ENCODE measurements at places on chromosomes 7 and 10.

GRCh38 chr7:66303454-66304155 lies 98.5 kb downstream of the TPST1 start:
- no peak overlapping the region for H3K4me3 ChIP-seq
- no peaks in the 10 kb centered on the region for H3K36me3 ChIP-seq
- peaks cover 27% of the 10 kb centered on the region for H3K27me3 ChIP-seq
- H3K4me1 ChIP-seq, result no peaks in the 10 kb centered on the region
- no peak overlapping the region for H3K27ac ChIP-seq

- no peak overlapping the region for H3K27ac ChIP-seq
- H3K4me3 ChIP-seq, result no peak overlapping the region
- H3K27me3 ChIP-seq, result peaks cover 9% of the 10 kb centered on the region
- no peaks in the 10 kb centered on the region for H3K36me3 ChIP-seq
These were observed 39.5 kb downstream of the WNT2 start for GRCh38 chr7:117283371-117283770.

GRCh38 chr7:124737760-124738300 lies 27.8 kb downstream of the GPR37 start:
- H3K4me1 ChIP-seq, result no peaks in the 10 kb centered on the region
- no peaks in the 10 kb centered on the region for H3K36me3 ChIP-seq

DNA sequence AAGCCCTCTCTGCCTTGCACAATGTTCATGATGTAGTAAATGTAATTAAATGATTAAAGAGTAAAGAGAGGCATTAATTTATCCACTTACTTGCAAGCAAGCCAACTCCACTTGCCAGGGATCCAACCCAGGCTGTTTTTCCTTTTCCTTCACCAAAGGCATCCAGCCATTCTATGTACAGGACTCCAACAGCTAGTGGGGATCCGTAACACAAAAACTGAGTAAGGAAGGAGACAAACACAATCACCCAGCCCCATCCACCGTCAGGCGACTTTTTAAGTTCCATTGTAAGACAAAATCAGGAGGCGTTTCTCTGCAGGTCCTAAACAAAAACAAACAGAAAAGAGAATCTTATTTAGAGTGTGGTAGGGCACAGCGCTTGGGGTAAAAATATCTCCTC lies 25.6 kb downstream of the SLC16A9 start:
- no peaks in the 10 kb centered on the region for H3K4me1 ChIP-seq
- no peak overlapping the region for H3K27ac ChIP-seq
- peaks cover 2% of the 10 kb centered on the region for H3K36me3 ChIP-seq
- DNase-seq, result no peak
- no peaks in the 10 kb centered on the region for H3K27me3 ChIP-seq
- H3K4me3 ChIP-seq, result no peak overlapping the region

DNA sequence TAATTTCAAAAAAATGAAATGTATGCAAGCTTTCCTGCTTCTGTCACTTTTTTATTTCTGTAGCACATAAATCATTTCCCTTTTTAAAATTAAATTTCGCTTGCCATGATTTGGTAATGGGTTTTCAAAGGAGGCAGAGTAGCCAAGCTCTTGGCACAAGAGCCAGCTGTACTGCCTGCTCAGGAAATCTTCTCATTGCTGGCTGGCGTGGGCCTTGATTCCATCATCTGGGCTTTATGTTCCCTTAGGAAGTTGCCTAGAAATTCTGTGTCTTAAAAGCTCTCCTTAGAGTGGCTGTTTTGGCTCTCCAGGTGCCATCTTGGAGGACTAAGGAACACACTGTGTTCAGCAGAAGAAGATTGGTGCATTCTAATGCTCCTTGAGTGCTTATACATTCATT lies 107.4 kb downstream of the ARID5B start:
- H3K4me1 ChIP-seq, result peaks cover 49% of the 10 kb centered on the region
- H3K27ac ChIP-seq, result no peak overlapping the region
- H3K36me3 ChIP-seq, result peaks cover 7% of the 10 kb centered on the region
- H3K27me3 ChIP-seq, result no peaks in the 10 kb centered on the region
- no peak overlapping the region for H3K4me3 ChIP-seq

- H3K27me3 ChIP-seq, result no peaks in the 10 kb centered on the region
- DNase-seq, result no peak
- H3K36me3 ChIP-seq, result no peaks in the 10 kb centered on the region
- no peak overlapping the region for H3K27ac ChIP-seq
- H3K4me1 ChIP-seq, result peaks cover 20% of the 10 kb centered on the region
These were observed 25.5 kb upstream of the C10orf67 start for GRCh38 chr10:23370106-23370505.

- H3K4me3 ChIP-seq, result no peak overlapping the region
- H3K36me3 ChIP-seq, result no peaks in the 10 kb centered on the region
- peaks cover 48% of the 10 kb centered on the region for H3K27me3 ChIP-seq
- H3K4me1 ChIP-seq, result peaks cover 10% of the 10 kb centered on the region
These were observed 16.9 kb upstream of the KNDC1 start for GRCh38 chr10:133143200-133143533.

DNA sequence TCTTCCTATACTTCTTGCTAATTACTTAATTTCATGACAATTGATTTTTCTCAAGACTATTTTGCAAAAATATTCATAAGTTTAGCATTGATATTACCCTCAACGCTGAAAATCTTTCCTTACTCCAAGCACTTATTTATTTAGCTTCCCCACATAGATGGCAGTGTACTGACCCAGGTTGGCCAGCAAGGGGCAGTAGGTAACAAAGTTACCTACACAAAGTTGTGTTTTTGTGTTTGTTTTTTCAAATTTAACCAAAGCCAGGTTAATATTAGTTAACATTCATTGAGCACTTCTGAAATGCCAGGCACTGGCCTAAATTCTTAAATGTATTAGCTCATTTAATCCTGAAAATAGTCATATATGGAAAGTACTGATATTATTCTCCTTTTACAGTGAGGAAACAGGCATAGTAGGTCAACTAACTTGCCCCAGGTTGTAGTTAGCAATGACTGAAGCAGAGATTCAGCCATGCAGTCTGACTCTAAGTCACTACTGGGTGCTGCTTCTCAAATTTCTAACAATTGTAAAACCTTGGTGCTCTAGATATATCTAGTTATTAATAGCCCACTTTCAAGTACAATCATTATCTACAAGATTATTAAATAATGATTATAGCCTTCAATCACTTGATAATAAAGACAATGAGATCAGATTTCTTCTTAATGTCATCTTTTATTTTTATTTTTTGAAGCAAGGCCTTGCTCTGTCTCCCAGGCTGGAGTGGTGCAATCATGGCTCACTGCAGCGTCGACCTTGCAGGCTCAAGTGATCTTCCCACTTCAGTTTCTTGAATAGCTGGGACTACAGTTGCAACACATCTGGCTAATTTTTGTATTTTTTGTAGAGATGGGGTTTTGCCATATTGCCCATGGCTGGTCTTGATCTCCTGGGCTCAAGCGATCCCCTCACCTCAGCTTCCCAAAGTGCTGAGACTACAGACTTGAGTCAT lies 5.8 kb upstream of the GGCT start:
- H3K27me3 ChIP-seq, result no peaks in the 10 kb centered on the region
- no peaks in the 10 kb centered on the region for H3K36me3 ChIP-seq
- H3K27ac ChIP-seq, result no peak overlapping the region

GRCh38 chr10:5396556-5397300 lies 7.9 kb downstream of the TUBAL3 start:
- H3K27me3 ChIP-seq, result peaks cover 73% of the 10 kb centered on the region
- peaks cover 1% of the 10 kb centered on the region for H3K36me3 ChIP-seq
- no peak for DNase-seq

- no peak overlapping the region for H3K4me3 ChIP-seq
- no peaks in the 10 kb centered on the region for H3K27me3 ChIP-seq
- peaks cover 18% of the 10 kb centered on the region for H3K36me3 ChIP-seq
These were observed 2.6 kb downstream of the BZW2 start for GRCh38 chr7:16648551-16648950.

GRCh38 chr7:128735436-128735835 lies 3.7 kb upstream of the CALU start:
- H3K4me3 ChIP-seq, result no peak overlapping the region
- H3K27me3 ChIP-seq, result no peaks in the 10 kb centered on the region
- no peak overlapping the region for H3K27ac ChIP-seq

GRCh38 chr7:116315803-116316202 lies 105.5 kb downstream of the TES start:
- no peak for DNase-seq
- no peak overlapping the region for H3K27ac ChIP-seq
- no peak overlapping the region for H3K4me3 ChIP-seq
- H3K36me3 ChIP-seq, result no peaks in the 10 kb centered on the region
- H3K27me3 ChIP-seq, result peaks cover 40% of the 10 kb centered on the region
- no peaks in the 10 kb centered on the region for H3K4me1 ChIP-seq

GRCh38 chr7:14148974-14149373 lies 159.5 kb upstream of the ETV1 start:
- no peak overlapping the region for H3K27ac ChIP-seq
- no peak for DNase-seq
- no peaks in the 10 kb centered on the region for H3K36me3 ChIP-seq

DNA sequence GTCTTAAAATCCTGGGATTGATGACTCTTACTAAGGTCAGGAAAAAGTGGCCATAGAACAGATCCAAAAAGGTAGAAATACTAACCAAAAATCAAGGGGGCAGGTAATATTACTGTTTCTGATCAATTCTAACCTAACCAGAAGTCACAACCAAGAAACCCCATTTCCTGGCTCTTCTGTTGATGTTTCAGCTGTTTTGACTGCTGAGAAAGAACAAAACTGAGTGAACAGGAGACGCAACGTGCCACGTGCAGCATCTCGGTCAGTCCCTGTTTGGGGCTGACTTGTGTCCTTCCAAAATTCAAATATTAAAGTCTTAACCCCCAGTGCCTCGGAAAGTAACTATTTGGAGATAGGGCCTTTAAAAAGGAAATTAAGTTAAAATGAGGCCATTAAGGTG lies 56.8 kb downstream of the JAZF1 start:
- peak overlapping the region; percentile 7 for H3K4me3 ChIP-seq
- peak overlapping the region; percentile 45 for H3K27ac ChIP-seq
- no peaks in the 10 kb centered on the region for H3K27me3 ChIP-seq
- H3K4me1 ChIP-seq, result peaks cover 82% of the 10 kb centered on the region

GRCh38 chr7:16776053-16776452 lies 22.5 kb downstream of the TSPAN13 start:
- H3K36me3 ChIP-seq, result no peaks in the 10 kb centered on the region
- no peak for DNase-seq
- H3K4me3 ChIP-seq, result no peak overlapping the region
- H3K27me3 ChIP-seq, result peaks cover 7% of the 10 kb centered on the region
- no peak overlapping the region for H3K27ac ChIP-seq
- H3K4me1 ChIP-seq, result no peaks in the 10 kb centered on the region

DNA sequence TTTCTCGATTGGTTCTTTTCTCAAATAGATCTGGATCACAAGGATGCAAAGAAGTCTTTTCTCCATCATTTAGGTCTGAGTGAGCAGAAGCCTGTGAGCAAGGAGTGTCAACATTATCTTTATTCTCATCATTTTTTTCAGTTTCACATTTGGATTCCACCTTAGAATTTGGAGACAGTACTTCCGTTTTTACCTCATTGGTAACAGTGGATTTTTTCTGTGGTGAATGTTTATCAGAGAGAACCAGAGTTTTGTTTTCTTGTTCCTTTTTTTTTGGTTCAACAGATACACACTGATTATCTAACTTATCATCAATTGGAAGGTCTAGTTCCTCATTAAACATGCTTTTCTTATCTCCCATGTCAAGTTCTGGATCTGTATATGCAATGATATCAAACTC lies 151.3 kb downstream of the GALNT11 start:
- no peak overlapping the region for H3K27ac ChIP-seq
- H3K4me3 ChIP-seq, result no peak overlapping the region
- H3K27me3 ChIP-seq, result no peaks in the 10 kb centered on the region
- no peak for DNase-seq
- no peaks in the 10 kb centered on the region for H3K4me1 ChIP-seq

DNA sequence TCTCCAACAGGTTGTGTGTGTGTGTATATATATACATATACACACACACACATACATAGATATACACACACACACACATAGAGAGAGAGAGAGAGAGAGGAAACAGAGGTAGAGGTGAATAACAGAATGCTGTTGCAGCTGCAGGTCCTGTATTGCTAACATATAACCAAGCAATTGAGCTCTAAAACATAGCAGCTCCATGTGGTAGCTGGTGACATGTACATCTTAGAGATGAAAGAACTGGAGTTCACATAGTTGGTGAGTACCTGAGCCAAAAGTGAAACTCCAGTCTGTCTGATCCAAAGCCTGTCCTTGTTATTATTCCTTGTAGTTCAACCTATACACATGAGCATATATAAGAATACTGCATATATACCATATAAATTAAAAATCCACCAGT lies 152.9 kb upstream of the CSTF2T start:
- H3K4me3 ChIP-seq, result no peak overlapping the region
- no peak for DNase-seq
- H3K36me3 ChIP-seq, result no peaks in the 10 kb centered on the region
- H3K4me1 ChIP-seq, result no peaks in the 10 kb centered on the region

DNA sequence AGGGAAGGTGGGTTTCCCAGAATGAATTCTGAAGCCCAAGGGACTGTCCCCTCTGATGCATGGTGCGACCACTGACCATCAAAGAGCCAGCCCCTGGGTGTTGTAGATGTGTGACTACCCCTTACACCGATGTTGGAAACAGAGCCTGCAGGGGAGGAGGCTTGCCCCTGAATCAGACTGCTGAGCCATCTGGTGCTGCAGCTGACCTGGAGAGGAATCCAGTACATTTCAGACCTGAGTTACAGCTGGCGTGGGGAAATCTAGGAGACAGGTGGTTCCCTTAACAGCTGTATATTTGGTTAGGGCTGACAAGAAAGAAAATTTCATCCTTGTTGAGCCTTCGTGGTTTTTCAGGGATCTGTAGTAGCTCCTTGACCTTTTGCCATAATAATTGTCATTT lies 195.5 kb downstream of the CELF2 start:
- DNase-seq, result no peak
- no peaks in the 10 kb centered on the region for H3K27me3 ChIP-seq
- H3K4me3 ChIP-seq, result peak overlapping the region; percentile 25
- peaks cover 69% of the 10 kb centered on the region for H3K36me3 ChIP-seq

- H3K27me3 ChIP-seq, result peaks cover 74% of the 10 kb centered on the region
- peaks cover 17% of the 10 kb centered on the region for H3K36me3 ChIP-seq
- no peak for DNase-seq
- peaks cover 14% of the 10 kb centered on the region for H3K4me1 ChIP-seq
- no peak within 1 kb of the TSS for H3K27ac ChIP-seq
These were observed at the start of gene HOXA10 for GRCh38 chr7:27173956-27174873. Gene HOXA10, minus strand, starts transcription at chr7:27174320. Its CDS starts 14 bp downstream, at chr7:27174306.

DNA sequence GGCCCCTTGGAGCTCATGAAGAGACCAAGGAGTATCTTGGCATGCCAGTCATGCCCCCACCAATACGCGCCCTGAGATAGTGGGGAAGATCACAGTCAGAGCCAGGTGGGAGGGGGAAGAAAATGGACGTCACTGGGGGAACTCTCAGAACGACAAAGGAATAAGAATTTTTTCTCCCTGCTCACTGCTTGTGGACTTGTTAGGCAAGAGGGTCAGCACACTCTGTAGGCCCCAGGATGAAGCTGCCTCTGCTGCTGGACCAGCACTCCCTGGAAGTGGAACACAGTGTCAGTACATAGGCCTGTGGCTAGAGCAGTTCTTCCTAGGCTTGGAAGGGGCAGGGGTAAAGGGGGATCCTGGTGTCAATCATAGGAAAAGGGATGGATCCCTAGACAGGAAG lies 46.5 kb downstream of the DRGX start:
- H3K27me3 ChIP-seq, result peaks cover 5% of the 10 kb centered on the region
- no peak overlapping the region for H3K4me3 ChIP-seq
- no peaks in the 10 kb centered on the region for H3K4me1 ChIP-seq
- H3K27ac ChIP-seq, result no peak overlapping the region
- DNase-seq, result no peak

Data from central memory CD8-positive, alpha-beta T cell (primary cell).